Stimulated activated CD4-positive, alpha-beta T cell treated with anti-CD3 and anti-CD28 coated beads, Interleukin-4, amount 100 ng/mL, for 4 hours (primary cell): ENCODE measurements at places on chromosomes 13 and 19.

DNA sequence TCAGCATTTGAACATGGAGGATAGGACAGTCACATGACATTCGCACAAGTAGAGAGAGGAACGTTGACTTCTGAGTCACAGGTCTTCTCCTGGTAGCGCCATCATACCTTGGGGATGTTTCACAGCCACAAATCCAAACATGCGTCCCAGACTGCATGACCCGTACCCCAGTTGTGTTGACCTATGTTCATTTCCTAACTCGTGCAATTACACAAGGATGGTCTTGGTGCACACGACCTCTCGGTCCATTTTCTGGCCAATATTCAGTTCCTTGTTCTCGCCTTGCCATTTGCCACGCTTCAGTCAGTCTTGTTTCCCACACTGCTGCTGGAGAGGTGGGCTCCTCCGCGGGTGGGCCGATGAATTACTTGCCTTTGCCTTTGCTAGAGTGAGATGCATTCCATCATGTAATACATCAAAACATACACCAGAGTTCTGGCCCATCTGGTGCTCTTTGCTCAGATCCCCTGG lies 87.3 kb downstream of the COL4A2 start:
- DNase-seq, result no peak

GRCh38 chr19:39112338-39112890 lies 13.2 kb upstream of the PAK4 start:
- DNase-seq, result no peak

GRCh38 chr19:1502433-1503088 lies 10.3 kb downstream of the ADAMTSL5 start:
- no peak for DNase-seq

- no peak for DNase-seq
Measured at GRCh38 chr13:72521940-72522661, 205.3 kb downstream of the MZT1 start.

DNA sequence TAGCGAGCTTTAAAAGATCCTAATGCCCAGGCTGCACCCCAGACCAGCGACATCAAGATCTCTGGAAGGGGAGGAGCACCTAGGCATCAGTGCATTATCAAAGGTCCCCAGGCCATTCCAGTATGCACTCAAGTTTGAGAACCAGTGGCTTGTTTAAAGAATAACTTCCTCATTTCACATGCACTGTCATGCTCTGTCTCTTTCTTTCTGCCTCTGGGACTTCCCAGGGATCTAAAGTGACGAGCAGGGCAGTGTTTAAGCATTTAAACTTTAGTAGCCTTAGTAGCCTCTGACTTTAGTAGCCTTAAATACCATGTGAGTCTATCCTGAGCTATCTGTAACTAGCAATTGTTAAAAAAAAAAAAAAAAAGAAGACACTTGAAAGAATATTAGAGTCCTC lies 8.9 kb upstream of the FARP1 start:
- no peak for DNase-seq

DNA sequence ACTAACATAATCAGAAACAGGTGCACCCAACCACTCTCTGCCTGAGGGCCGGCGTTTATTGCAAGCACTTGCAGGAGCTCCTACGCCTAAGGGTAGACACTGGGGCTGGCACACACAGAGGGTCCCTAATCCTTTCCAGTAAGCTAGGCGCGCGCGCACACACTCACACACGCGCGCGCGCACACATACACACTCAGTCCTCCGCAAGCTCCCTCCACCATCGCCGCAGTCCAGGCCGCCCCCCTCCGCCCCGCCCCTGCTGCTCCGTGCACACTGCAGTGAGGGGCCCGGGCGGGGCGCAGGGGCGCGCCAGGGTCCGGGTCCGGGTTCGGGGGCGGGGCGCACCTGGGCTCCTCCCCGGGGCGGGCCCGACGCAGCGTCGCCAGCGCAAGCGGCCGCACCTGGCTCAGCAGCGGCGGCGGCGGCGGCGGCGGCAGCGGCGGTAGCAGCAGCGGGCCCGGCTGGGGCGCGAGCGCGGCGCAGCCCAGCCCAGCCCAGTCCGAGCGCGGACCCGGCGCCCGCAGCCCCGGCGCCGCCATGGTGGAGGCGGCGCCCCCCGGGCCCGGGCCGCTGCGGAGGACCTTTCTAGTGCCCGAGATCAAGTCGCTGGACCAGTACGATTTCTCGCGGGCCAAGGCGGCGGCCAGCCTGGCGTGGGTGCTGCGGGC lies at the start of gene CAMSAP3:
Gene CAMSAP3, plus strand, starts transcription at position 398 of the 668 bp plus-strand sequence. Its CDS starts 140 bp downstream, at position 538.
- DNase-seq, result peak; percentile 51

- DNase-seq, result no peak
Measured at GRCh38 chr13:75723901-75724300, 87.8 kb downstream of the LMO7 start.

GRCh38 chr13:46593398-46593797 lies 40.4 kb downstream of the LRCH1 start:
- peak; percentile 22 for DNase-seq

DNA sequence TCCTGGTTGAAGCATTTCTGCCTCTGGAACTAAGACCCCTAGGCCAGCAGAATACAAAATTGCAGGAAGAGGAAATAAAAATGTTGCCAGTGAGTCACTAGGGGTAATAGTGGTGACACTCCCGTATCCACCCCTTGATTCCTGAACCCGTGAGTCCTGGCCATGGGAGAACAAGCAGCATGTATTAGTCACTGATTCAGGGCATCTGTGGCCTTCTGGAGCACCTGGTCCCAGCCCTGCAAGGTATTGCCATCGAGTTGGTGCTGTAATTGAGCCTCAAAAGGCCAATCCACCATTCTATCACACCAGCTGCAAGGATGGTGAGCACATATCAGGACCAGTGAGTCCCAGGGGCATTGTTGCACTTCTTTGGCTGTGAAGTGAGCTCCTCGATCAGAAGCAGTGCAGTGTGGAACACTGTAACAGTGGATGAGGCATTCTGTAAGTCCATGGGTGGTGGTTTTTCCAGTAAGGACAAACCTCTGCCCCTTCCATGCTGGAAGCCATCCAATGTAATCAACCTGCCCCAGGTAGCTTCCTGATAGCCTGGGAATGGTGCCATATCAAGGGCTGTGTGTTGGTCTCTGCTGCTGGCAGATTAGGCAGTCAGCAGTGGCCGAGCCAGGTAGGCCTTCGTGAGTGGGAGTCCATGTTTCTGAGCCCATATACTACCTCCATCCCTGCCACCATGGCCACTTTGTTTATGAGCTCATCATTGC lies 39.6 kb downstream of the C1QTNF9 start:
- DNase-seq, result no peak

DNA sequence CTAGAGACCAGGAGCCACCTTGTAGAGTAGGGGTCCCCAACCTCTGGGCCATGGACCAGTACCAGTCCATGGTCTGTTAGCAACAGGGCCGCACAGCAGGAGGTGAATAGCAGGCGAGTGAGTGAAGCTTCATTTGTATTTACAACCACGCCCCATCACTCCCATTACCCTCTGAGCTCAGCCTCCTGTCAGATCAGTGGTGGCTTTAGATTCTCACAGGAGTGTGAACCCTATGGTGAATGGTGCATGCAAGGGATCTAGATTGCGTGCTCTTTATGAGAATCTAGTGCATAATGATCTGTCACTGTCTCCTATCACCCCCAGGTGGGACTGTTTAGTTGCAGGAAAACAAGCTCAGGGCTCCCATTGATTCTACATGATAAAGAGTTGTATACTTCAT lies 303.6 kb downstream of the KCNRG start:
- DNase-seq, result no peak

DNA sequence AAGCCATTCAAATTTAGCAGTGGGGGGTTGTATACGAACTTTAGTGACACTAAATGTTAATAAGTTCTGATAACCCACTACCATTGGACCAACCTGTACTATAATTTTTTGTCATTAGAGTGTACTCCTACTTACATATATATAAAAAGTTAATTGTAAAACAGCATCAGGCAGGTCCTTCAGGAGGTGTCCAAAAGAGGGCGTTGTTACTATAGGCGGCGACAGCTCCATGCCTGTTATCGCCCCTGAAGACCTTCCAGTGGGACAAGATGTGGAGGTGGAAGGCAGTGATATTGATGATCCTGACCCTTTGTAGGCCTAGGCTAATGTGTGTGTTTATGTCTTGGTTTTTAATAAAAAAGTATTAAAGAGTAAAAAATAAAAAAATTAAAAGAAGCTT lies 27.5 kb downstream of the SPRYD7 start:
- DNase-seq, result no peak

- DNase-seq, result no peak
Measured at GRCh38 chr19:55687281-55688201, 12.5 kb downstream of the EPN1 start.

GRCh38 chr19:49441210-49441959 lies at the start of gene SLC17A7:
SLC17A7 (minus strand) TSS chr19:49441527; CDS start chr19:49441379, 148 bp downstream.
- no peak for DNase-seq

DNA sequence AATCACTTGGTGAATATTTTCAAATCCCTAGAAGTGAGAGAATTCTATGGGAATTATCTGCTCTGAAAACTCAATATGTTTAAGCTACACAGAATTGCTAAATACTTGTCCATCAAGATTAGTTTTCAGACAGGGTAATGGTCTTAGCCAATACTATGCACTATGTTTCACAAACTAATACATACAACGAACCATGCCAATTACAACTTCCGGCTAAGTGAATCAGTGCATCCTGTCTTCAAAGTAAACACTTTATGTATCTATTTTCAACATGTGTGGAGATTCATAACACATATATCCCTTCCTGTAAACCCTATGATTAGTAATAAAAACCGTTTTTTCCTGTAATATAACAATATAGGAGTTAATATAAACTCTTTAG lies 181.5 kb downstream of the POSTN start:
- no peak for DNase-seq

DNA sequence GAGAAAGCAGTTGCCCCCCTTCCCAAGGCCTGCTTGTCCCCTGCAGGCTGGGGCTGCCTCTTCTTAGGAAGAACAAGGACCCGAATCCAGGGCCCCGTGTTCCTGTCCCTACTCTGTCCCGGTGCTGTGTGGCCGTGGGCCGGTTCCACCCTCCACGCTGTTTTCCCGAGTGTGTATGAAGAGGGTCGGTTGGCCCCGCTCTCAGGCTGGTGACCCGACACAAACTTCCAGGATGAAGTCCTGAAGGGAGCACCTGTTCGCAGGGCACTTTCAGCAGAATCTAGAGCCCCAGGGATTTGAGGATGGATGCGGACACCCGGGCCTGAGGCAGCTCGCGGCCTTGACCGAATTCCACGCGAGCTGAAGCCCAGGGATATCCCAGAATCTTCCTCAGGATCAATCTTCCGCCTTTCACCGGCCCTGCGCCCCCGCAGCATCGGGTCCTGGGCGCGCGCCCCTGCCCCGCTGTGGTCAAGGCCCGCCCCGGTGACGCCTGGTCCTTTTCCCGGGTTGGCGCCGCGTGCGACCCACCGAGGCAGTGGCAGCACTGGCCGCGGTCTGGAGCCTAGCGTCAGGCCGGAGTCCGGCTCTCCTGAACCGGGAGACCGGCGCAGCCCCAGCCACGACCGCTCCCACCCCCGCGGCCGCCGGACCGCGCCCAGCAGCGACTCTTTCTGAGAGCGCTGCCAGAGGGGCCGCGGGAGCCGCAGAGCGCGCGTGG lies 528 bp upstream of the CHST8 start:
- DNase-seq, result no peak

DNA sequence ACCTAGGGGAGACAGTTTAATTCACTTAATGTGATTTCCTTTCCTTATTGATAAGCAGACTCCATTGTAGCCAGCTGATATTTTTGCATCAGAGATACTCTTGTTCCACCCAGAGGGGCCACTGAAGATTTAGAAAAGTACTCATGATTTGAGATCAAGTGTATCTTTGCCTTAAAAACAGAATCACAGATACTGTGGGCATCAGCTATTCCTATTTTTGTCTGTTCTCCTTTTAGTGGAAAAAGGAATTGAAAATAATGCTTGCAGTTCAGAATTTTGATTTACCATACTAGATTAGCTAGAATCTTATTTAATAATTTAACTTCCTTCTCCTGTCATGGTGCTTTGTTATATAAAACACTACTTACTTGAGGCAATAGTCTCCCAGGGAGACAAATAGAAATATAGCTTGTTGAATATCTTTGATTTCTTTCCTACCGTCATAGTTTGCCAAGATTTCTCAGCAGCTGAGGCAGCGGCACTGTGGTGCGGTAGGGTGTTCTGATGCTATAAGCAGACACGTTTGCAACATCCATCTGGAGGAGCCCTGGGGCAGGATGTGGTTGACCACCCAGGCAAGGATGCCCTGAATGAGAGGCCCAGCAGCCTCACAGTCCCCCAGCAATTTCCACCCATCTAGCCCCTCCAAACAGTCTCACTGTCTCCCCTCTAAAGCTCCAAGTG lies 47.0 kb upstream of the RAP2A start:
- no peak for DNase-seq

DNA sequence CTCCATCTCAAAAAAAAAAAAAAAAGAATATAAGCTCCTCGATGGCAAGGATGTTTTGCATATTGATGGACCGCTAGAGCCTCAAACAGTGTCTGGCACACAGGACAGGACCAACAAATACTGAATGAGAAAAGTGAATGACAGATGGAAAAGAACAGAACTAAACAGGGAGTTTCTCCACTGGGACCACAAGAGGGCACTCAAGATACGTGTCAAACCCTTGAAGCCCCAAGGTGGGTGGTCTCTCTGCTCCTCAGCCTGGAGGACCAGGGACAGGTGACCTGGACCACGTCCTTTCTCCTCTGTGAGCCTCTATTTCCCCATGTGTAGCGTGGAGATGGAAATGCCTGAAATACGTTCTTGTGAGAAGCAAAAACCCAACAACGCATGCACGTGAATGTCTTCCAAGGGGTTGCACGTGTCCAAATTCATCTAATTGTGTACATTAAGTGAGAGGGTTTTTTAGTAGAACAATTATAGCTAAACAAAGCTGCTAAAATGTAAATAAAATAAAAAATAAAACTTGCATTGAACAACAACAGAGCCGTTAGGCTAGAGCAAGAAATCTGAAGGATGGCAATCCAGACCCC lies 5.7 kb upstream of the CDC42EP5 start:
- no peak for DNase-seq

GRCh38 chr13:110306960-110307766 lies at the start of the genes COL4A1 and COL4A2:
COL4A1 (minus strand) TSS chr13:110307157; CDS start chr13:110307027, 130 bp downstream.
COL4A2 (plus strand) TSS chr13:110307284; CDS start chr13:110307904, 620 bp downstream.
- no peak for DNase-seq

DNA sequence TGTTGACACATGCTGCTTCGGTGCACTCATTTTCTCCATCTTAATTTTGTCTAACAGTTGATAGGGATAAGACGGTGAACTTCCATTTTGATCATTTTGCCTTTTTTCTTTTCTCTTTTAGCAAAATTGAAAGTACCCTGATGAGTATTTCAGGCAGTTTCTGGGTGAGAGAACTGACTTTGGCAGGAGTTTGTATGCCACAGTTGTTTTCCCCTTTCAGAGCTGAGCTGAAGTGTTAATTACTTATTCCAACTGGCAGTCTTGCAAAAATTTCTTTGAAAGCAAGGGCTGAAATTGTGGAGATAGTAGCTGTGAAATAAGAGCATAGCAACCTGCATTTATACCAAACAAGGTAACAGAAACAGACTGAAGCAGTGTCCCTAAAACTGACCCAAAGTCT lies 180.2 kb downstream of the SLITRK5 start:
- no peak for DNase-seq

DNA sequence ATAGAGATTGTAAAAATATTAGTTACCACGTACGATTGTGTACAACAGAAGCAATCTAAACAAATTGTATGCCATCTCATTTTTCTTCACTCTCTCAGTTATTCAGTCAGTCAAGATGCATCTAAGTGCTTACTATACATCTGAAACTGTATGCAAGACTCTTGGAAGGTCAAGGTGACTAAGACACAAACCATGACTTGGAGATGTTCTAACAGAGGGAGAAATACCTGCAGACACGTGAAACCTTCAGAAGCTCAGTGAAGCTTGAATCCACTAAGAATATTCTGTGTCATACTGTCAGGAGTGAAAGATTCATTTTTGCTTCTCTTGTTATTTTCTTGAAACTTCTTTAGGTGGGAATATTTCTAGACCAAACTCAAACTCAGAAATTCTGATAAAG lies 365.4 kb downstream of the ITGBL1 start:
- DNase-seq, result no peak
